ENCODE measurements at places on chromosomes 3 and 15. TPM values are rescaled to one million over a fixed set of nuclear protein-coding genes. Genes with fewer than 3 reads are reported as not detected.

Gene NRG4
- total RNA-seq: not detected

Gene CCR3
- total RNA-seq: not detected

Gene TMED3
- 221 TPM for total RNA-seq

Gene IL5RA
- not detected for total RNA-seq

Gene SLC30A4
- total RNA-seq: 4.6 TPM

Gene STRIT1
- not detected for total RNA-seq

Gene ARNT2
- total RNA-seq: 0.13 TPM

Gene DAZL
- not detected for total RNA-seq
